ENCODE measurements at places on chromosomes 6 and 20.

- no peak for DNase-seq
These were observed at the start of gene VIP for GRCh38 chr6:152750694-152751093. TSS of gene VIP (plus strand) at chr6:152750797. CDS start at chr6:152752178, 1,381 bp downstream.

- no peak for DNase-seq
These were observed 16.9 kb downstream of the TBPL1 start for GRCh38 chr6:133969921-133970295.

- DNase-seq = no peak
These were observed 67.8 kb upstream of the CITED2 start for GRCh38 chr6:139442188-139442671.

- DNase-seq = no peak
These were observed 152.7 kb downstream of the RNGTT start for GRCh38 chr6:88810701-88811100.

- no peak for DNase-seq
These were observed 44.5 kb downstream of the PXDC1 start for GRCh38 chr6:3707024-3707423.

DNA sequence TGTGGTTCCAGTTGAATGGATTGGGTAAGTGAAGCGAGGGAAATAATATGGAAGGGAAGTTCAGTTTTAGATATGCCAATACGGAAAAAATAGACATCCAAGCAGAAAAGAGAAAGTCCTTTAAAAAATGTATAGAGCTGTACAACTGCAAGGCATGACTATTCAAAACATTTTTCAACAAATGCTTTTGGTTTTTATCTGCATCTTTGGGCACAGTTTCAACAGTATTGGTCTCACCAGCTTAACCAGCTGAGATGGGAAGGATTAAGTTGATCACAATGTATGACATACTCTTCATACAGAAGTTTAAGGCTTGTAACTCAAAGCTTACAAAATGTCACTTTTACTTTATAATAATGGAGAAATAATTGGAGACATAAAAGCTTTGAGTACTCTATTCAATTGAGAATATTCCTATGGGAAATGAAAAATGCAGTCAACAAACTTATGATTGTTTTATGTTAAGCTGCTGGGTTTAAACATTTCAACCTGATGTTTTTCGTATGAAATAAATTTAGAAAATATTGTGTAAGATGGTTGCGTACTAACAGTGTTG lies 16.3 kb upstream of the UTRN start:
- DNase-seq = no peak

GRCh38 chr6:24554474-24554873 lies 59.7 kb downstream of the ALDH5A1 start:
- no peak for DNase-seq

DNA sequence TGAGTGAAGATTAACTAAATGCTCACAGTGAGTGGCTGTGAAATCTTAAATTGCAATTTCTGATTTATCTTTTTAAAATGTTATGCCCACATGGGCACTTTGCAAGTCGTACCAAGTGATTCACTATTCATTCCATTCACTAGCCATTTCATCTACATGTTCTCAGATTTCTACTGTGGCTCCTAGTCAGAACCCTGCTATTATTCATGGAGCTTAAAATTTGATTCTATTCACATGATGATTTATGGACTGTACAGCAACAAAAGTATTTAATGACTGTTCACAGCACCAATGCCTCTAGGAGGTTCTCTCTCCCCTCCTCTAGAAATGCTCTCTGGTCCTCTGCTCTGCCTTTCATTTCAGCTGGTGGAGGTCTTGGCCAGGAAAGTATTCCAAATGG lies 133.5 kb upstream of the MAP3K7 start:
- no peak for DNase-seq

DNA sequence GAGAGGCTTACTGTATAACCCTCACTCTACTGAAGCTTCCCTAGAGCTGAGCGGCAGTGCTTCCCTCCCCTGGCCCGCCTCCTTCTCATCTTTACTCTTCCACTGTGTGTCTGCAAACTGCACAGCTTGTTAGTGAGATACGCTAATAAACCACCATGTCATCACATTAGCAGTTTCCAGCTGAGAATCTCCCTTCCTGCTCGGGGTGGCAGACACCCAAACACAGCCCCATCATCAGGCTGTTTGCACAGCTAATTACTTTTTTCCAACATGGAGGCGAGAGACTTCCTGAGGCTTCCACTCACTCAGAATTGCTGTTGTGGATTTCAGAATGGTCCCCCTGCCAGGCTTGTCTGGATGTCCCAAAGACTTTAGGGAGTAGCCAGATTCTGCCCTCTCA lies 444.9 kb upstream of the SULF2 start:
- DNase-seq = no peak

GRCh38 chr6:36272234-36272633 lies 2.4 kb downstream of the PNPLA1 start:
- no peak for DNase-seq

DNA sequence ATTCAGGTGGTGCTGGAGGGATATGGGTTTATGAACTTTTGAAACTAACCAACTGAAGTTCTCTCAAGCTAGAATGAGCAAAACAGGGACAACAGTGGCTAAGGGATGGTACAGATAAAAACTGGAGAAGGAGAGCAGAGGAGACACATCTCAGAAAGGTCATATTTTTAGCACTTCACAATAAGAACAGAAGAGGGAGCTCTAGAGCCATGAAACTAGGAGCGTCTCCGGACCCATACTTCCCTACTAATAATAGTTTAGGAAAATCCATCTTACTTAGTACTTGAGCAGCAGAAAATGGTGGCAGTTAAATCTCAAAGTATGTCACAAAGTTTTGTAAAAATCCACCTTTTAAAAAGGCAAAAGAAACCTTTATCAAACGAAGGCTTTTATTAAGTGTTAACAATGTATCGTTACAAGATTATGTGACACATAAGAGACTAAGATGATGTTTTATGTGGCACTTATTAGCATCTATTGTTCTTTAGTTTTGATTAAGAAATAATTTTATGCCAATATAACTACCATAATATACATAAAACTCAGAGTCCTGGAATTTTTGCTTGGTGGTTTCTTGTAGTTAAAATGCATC lies 278.6 kb downstream of the TBC1D32 start:
- no peak for DNase-seq

GRCh38 chr6:90534337-90535025 lies 52.4 kb downstream of the MAP3K7 start:
- no peak for DNase-seq

GRCh38 chr6:108115598-108116058 lies 41.1 kb upstream of the OSTM1 start:
- no peak for DNase-seq

DNA sequence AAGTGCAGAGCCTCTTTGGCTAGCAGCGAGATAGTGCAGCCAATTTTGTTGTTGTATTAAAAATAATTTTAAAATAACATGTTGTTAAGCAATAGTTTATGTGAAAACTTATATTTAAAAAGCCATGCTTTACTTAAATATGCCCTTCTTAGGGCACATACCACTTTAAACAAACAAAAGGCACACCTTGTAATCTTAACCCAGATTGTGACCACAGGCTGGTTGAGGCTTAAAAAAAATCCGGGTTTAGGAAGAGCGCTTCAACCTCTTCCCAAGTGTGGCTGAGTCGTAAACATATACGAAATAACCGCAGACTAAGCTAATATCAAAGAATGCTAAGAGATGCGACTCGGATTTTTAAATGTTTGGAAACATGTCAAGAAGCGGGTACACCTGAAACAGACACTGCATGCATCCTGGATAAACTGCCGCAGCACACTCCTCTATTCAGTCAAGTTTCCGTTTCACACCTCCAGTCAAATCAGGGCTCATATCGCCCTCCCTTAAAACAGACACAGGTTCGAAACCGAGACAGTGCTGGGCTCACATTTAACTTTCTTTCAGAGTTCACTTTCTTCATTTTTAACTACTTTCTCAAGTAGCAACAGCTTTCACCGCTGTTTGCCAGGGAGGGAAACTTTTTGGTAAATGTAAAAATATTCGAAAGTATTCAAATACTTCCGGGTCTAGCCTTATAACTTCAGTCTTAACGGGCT lies 1.5 kb downstream of the DEK start:
- no peak for DNase-seq

DNA sequence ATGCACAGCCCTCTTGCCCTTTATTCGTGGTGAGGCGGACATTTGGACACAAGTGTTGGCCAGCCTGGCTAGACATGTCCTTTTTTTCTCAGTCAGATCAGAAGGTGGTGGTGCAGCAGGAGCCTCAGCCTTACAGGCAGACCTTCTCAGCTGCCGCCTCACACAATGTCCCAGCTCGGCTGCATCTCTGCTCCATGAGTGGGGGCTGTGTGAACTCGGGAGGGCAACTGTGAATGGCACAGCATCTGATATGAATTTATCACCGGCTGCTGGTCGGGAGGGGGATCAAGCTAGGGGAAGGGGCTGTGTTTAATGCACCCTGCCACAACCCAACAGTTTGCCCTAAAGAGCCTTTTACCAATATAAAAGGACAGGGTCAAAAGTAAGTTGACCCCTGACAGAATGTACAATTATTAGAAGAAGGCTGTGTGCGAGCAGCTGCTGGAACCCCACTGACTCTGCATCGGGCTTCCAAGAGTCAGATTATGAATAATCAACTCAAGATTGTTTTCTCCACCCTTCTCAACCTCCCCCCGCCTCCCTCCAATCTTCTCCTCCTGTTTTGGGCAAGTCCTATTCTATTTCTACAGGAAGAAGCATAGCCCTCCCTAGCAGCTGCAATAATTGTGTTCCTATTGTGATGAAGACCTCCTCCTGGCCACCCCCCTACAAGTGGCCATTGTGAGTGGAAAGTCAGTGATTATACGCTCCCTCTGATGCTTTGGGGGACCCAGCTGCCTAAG lies 245.2 kb downstream of the PKHD1 start:
- DNase-seq = no peak

DNA sequence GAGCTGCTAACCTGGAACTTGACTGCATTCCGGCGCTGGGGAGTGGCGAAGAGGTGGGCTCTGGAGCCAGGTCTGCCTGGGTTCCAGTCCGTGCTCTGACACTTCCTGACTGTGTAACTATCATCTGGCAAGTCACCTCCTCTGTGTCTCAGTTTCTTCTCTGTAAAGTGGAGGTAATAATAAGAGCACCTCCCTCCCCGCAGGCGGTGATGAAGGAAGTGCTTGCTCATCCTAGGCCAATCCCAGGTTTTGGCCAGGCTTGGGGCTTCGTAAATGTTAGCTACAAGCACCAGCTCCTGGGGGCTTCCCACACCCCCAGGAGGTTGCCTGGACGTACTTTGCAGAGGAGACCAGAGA lies 32.8 kb downstream of the SNAI1 start:
- DNase-seq = no peak

DNA sequence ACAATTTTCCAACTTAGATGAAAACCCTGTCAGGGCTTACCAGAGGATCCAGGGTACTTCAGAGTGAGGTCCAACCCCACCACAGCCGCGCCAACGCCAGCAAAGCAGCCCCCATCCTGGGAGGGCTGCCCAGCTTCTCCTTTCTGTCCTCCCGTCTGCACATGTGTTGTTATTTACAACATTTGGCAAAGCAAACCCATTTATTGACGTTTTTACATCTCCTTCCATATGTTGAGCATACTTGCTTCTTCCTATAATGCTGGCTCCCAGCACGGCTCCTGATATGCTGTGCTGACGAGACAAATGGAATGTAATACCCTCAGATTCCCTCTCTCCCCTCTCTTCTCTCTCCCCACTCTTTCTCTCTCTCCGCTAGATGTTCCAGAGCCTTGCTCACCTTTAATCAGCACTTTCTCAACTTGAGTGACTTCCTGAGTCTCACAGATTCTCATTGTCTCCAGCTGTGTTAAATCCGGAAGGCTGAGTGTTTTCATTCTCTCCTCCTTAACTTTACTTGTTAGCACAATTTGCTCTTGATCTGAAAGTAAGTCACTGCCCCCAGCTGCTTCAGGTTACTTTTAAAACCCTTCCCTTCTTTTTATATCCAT lies 22.7 kb downstream of the RCAN2 start:
- no peak for DNase-seq

DNA sequence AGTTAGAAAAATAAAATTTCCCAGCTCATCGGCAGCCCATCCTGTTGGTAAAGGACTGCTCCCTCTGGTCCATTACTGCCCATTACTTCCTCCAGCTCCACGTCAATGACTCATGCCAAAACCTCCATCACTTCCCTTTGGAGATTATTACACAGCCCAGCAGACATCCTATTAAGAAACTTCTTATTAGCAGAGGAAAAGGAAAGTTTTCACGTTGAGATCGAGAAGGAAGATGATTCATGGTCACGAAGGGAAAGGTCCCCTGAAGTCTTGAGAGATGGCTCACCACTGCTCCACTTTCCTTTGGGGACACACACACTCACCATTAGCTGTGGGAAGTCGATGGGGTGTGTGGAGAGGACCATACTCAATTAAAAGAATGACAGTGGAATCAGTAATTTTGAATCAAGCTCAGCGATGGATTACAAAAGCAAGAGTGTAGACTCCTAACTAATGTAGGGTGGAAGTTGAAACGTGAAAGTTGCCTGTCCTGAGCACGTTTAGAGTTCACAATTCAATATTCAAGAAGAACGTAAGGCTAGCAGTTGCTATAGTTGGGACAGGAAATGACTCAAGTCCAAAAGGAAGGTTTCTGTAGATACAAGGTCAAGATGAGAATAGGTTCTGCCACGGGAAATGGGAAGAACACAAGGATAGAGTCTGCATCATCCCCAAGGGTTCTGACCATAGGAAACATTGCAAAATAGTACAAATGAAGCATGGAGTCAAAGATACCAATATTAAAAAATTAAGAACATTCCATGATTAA lies 21.6 kb downstream of the SASH1 start:
- DNase-seq = no peak

GRCh38 chr6:149755300-149756260 lies 6.0 kb downstream of the PCMT1 start:
- DNase-seq = no peak

GRCh38 chr6:122449069-122449468 lies 22.5 kb downstream of the SERINC1 start:
- DNase-seq = no peak

GRCh38 chr20:8749101-8749500 lies 319.8 kb upstream of the PLCB4 start:
- no peak for DNase-seq

- peak; percentile 40 for DNase-seq
These were observed 2.3 kb downstream of the E2F3 start for GRCh38 chr6:20403766-20404640.

DNA sequence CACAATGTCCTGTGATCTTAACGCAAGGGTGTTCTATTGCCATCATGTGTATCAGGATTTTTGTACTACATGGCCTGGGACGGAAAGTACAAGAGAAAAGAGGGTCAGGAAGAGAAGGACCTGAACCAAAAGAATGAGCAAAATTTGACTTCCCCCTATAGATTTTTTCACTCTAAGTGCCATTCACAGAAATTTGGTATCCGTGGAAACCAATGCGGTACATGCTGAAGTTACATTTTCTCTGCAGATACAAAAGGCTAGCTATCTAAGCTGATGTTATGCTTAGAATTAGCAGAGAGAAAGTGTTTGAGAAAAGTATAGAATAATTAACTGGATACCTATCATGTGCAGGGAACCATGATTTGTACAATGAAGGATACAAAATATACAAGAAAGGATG lies 12.4 kb upstream of the PDE7B start:
- no peak for DNase-seq

DNA sequence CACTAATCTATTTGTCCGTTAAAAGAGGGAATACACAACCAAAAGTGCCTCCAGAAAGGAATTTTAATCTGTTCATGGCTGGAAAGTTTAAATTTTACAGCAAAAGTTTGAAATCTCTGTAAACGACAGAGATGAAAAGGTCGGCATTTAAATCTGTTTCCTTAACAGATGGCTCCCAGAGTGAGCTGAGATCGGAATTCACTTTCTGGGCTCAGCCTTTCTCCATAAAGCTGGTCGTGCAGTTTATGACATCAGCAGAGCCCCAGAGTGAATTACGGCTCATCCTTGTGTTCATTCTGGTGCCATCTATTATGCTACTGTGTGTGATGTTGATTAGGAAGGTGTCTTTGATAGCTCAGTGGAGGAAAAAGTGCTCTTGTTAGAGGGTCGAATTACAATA lies 117.6 kb upstream of the ZFP64 start:
- DNase-seq = no peak

All from stimulated activated CD8-positive, alpha-beta memory T cell treated with anti-CD3 and anti-CD28 coated beads, Interleukin-12 subunit alpha, Interleukin-12 subunit beta, amount 100 ng/mL, for 1 hour (primary cell).